ENCODE measurements at places on chromosomes 5 and 9.

GRCh38 chr5:14365831-14366430 lies 215.7 kb upstream of the OTULINL start:
- no peak for DNase-seq

DNA sequence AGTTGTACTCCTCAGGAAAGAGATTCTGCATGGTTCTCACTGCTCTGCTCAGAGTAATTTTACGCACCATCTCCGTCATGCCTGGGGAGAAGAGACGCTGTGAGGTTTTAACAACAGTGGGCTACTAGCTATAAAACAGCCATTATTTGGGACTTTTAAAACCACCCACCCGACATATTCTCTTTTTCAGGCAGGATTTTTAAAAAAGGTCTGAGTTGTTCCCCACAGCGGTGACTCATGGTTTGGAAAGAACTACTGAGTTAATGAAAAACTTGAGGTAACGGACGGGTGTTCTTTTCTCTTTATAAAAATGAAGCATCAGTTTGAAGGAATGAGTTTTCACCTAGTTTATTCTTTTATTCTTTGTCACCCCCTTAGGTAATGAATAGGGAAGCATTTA lies 61.3 kb downstream of the TTLL11 start:
- DNase-seq: no peak

- DNase-seq: no peak
These were observed 87.5 kb downstream of the SECISBP2 start for GRCh38 chr9:89405826-89406225.

- DNase-seq: no peak
These were observed 49.6 kb downstream of the STRBP start for GRCh38 chr9:123218831-123219230.

- DNase-seq: no peak
These were observed 29.6 kb downstream of the LHX2 start for GRCh38 chr9:124040935-124041816.

DNA sequence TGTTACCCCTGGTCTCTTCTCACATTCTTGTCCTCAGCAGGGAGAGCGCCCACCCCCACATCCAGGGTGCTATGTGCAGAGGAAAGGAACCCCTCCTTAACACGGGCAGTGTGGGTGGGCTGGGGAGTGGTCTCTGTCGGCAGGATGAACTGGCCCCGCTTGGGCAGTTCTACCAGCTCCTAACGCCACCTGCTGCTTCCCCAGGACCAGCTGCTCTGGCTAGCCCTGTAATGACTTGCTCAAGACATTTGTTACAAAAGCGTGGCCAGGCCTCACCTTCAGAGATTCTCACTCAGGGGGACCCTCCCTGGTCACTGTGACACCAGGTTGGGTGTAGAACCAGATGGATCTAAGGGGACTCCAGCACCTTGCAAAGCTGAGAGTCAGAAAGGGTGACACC lies 82.4 kb downstream of the HMCN2 start:
- DNase-seq: no peak

- DNase-seq: no peak
These were observed 195.5 kb downstream of the MAN2A1 start for GRCh38 chr5:109885205-109885604.

GRCh38 chr5:135534609-135535419 lies 950 bp downstream of the NEUROG1 start:
- no peak for DNase-seq

DNA sequence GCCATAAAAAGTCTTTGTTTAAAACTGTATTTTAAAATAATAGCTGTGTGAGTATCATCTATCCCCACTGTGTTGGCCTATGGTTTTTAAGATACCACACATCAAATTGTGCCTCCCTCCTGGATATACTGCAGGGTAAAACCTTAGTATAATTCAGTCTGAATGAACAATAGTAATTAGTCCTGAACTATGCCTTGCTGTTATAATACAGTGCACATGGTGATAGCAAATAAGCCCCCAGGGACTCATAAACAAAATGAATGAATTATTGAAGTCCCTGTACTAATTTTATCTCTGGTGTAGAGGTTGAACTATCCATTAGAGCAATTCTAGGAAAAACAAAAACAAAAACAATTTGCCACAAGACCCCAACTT lies 142.7 kb upstream of the ADAMTSL1 start:
- DNase-seq: no peak

GRCh38 chr5:67648201-67648671 lies 451.6 kb upstream of the CD180 start:
- no peak for DNase-seq

GRCh38 chr5:149062371-149063016 lies 368 bp downstream of the SH3TC2 start:
- DNase-seq: no peak

DNA sequence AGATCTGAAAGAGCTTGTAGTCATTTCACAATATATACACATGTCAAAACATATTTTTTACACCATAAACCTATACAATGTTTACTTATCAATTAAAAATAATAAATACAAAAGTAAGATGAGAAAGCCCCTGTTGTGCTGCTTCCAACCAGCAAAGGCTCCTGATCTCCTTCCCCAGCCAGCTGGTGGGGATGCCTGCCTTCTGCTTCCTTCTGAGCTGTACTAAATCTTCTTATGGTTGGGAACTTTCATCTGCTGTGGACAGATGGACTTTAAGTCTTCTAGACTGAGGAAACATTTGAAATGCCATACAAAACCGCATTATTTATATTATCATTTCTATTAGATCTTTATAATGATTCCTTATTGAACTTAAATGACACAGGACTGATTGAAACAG lies 745.3 kb upstream of the CHD1 start:
- no peak for DNase-seq

All from activated CD4-positive, alpha-beta T cell treated with anti-CD3 and anti-CD28 coated beads, Interleukin-2, amount 50 U/mL, for 4 hours (primary cell).